Right ventricle myocardium superior (tissue), 1 donor: ENCODE measurements at places on chromosomes 11 and 22.
A peak's percentile ranks its signal among the peaks of the same experiment; 100 is the strongest.

DNA sequence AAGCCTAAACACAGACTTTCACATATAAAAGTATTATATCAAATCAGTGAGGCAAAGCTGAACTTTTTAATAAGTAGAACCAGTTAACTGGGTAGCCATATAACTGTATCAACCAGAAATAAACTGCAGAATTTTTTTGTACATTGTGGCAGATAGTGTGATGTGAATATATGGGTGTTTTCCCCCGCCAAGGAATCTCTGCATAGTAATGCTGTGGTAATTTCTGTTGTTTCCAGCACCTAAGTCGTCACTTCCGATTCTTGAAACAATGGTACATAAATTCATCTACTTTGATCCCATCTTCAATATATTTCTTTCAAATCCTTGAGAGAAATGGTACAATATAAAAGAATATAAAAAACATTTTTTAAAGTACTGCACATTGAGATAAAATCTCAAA is 39.6 kb downstream of the NARS2 start:
- DNase-seq = no peak

- no peak for DNase-seq
Observed at GRCh38 chr11:122977470-122978298, 4.0 kb downstream of the BSX start.

GRCh38 chr11:43573233-43573632 is 107.3 kb upstream of the HSD17B12 start:
- no peak for DNase-seq

- DNase-seq = no peak
Observed at GRCh38 chr11:68145120-68145866, 24.1 kb upstream of the CHKA start.

- DNase-seq = no peak
Observed at GRCh38 chr11:29119707-29120618, 896.9 kb downstream of the KCNA4 start.

- DNase-seq = no peak
Observed at GRCh38 chr22:38948181-38948940, 9.0 kb upstream of the APOBEC3A start.

DNA sequence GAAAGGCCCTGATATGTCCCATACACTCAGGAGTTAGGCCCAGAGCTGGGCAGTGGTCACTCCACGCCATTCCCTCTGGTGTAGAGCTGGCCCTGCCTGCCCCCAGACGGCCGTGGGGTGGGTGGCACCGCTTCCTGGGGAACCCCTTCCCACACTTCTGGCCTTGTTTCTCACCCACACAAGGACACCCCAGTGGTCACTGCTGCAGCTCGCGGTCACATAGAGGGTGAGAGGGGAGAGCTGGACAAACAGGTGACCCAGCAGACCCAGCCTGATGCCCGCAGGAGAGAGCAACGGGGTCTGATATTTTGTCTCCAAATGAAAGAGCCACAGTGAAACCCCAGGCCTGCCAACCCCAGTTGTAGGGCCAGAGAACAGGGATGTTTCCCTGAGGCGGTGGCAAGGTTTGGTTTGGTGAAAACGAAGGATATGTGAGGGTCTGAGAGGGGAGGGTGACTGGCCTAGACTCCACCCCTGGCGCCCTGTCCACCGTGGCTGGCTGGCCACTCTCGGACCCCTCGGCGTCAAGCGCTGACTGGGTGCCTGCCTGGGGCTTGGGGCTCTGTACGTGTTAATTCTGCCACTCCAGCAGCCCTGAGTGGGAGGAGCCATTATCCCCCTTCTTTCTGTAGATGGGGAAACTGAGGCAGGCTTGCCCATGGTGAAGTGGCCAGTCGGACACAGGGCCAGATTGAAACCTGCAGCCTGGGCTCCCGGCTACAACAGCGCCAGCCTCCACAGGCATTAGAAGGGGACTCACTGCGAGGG is 71.0 kb upstream of the PPARA start:
- DNase-seq = peak; percentile 40

DNA sequence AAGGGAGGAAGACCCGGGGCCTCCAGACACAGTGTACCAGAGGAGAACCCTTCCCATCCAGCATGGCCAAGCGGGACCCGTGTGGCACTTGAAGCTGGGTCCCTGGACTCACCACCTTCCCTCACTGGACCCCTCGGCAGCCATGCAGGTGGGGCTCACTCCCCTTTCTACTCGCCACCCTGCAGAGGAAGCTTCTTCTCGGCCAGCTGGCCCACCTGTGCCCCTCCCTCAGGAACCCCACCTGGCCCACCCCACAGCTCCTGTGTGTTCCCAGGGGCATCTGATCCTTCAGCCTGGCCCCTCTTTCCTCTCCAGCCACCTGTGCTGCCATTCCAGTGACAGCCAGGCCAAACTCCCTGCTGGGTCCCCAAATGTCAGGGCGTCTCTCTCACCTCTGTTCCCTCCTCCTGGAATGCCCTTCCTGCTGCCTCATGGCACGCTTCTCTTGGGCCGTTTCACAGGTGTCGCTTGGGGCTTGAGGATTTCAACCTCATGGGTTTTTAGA is 38.0 kb downstream of the IGF2 start:
- DNase-seq = no peak

- no peak for DNase-seq
Observed at GRCh38 chr11:87466223-87466622, 428.5 kb downstream of the TMEM135 start.

- no peak for DNase-seq
Observed at GRCh38 chr11:107821199-107821927, 37.2 kb downstream of the SLC35F2 start.

GRCh38 chr11:135074397-135074998 is 662.5 kb upstream of the B3GAT1 start:
- DNase-seq = no peak

GRCh38 chr11:121890377-121890776 is 225.6 kb downstream of the BLID start:
- DNase-seq = no peak

GRCh38 chr11:65793144-65793581 is 6.3 kb downstream of the OVOL1 start:
- no peak for DNase-seq

DNA sequence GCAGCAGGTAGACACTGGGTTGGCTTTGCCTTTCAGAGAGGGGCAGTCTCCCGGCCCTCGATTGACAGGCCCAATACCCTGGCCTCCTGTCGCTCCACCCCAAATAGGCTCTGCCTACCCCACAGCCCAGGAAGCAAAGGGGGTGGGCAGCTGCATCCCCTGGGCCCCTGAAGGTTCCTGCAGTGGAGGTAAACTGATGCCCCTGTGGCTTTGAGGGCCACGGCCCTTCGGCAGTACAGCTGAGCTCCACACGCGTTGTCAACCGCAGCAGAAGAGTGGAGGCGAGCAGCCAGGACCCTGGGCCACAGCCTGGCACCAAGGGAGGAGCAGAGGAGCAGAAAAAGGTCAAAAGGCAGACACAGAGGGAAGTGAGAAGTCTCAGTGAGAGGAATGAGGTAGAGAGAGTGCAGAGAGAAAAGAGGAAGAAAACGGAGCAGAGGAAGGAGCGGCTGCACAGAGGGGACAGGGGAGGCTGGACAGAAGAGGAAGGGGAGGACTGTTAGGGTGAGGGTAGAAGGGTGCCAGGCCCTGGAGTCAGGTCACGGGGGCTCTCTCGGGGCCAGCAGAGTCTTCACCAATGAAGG is 64.0 kb downstream of the SLC22A12 start:
- no peak for DNase-seq

DNA sequence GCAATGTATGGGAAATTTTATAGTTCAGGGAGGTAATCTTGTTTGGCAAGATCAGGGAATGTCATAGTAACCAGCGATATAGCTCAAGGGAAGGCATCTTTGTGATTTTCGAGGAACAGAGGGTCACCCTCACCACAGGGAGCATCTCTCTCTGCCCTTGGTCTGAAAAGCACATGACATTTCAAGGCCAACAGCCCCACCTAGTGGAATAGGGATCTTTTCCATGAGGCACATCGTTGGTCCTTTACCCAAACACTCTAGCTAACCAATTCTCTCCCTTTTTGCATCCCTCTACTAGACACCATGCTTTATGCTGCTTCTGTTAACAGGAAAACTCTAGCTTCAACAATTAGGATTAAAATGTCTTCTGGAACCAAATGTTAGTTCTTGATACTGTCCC is 179.0 kb downstream of the GRM5 start:
- DNase-seq = no peak

DNA sequence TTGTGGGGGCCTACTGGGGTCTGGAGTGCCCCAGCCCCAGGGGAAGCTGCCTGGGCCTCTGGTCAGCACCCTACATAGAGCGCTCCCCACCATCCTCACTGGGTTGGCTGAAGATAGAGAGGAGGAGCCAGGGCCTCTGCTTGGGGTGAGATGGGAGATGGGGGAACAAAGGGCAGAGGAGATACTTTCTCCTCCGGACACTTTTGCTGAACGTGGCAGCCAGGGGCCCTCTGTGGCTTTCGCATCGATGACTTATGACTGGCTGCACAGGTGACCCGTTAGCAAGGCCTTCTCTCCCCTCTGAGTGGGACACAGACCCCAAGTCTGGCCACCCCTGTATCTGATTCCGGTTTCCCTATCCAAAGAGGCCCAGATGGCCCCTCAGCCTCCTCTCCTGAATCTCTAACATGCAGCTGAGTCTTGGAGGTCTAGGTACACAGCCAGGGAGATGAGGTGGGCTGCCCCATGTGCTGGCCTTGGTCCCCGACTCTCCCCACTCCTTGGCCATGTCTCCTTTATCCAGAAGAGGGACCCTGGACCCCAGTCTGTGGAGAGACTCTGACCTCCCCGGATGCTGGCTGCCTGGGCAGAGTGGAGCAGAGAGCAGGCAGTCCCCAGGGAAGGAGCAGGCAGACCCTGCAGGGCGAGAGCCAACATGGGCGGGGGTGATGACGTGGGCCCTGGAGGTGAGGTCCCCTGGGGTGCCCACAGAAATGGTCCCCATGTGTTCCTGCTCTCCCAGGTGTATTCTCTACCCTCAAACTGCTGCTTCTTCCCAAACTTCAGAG is 59.3 kb upstream of the NECTIN1 start:
- DNase-seq = no peak

DNA sequence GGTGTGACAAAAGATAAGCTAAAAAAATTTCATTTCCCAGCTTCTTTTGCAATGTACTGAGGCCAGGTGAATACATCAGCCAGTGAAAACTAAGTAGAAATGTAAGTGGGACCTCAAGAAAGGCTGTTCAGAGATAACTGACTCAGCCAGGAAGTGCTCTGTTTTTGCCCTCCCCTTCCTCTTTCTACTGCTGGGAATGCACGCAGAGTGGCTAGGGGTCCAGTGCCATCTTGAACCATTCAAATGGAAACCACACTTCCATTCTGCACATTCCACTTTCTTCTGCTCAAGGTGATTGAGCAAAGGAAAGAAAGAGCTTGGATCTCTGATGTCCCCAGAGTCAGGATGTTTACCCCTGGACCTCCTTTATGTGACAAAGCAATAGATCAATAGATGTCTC is 27.8 kb upstream of the LMO2 start:
- no peak for DNase-seq
